ENCODE measurements at places on chromosomes 7 and 10.
A peak's percentile ranks its signal among the peaks of the same experiment; 100 is the strongest.

GRCh38 chr10:132878730-132879407, 63.5 kb downstream of the CFAP46 start:
- DNase-seq: no peak

- no peak for DNase-seq
Observed at GRCh38 chr10:69576334-69577011, 3.3 kb upstream of the NEUROG3 start.

- DNase-seq: no peak
Observed at GRCh38 chr7:15303357-15303756, 258.5 kb downstream of the AGMO start.

- no peak for DNase-seq
Observed at GRCh38 chr7:156055206-156055822, 243.1 kb upstream of the SHH start.

DNA sequence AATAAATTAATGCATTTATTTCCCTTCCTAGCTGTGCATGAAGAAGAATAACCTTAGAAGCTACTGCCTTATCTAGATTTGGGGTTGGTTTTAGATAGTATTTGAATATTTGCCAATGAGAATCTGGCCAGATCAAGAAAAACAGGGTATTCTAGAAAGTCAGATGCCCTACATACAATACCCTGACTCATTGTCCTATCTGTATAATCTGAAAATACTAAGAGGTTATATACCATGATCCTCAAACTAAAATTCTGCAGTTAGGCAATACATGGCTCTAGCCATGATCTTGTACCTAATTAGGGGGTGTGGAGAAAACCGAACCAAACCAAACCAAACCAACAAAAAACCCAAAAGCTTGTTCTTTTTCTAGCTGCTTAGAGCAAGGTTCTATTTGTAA, 240.4 kb upstream of the LYZL1 start:
- DNase-seq: no peak

- DNase-seq: no peak
Observed at GRCh38 chr7:156988343-156989185, 21.9 kb downstream of the MNX1 start.

DNA sequence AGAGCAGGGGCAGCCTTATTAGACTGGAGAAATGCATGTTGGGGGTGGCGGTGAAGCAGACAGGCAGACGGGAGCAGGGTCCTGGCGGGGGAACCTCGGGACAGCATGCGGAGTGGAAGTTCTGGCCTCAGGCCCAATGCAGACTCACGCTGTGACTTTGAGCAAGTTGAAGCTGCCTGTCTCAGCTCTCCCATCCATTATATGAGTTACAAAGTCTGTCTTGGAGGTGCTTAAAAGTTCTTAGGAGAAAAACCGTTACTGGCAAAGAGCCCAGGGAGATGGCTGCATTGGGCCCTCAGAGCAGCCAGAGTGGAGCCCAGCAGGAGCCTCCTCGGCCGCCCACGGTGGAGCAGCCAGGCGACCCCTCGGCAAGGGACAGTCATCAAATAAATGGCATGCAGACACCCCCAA, 509.5 kb downstream of the PLXNA4 start:
- DNase-seq: peak; percentile 33
